ENCODE measurements at places on chromosomes 16 and 17.

DNA sequence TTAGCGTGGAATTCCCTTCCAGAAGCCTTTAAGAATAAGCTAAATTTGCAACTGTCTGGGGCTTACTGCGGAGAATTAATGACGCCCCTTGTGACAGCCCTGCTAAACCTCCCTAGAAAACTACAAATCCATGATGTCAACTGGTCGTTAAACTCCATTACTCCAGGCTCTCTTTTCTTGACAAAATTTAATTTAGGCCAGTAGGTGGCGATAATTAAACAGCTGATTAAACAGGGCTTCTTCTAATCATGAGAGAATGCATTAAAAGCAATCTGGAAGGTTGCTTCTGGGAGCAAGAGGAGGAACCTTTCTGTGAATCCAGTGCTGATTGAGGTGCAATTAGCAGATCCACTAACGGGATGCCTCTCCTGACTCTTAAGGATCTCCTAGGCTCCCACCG is 8.1 kb upstream of the NLRP1 start:
- no peak for DNase-seq

- peak; percentile 4 for DNase-seq
These were observed 4.9 kb downstream of the OR4D1 start for GRCh38 chr17:58153046-58153445.

- no peak for DNase-seq
These were observed 19.4 kb downstream of the RHOT1 start for GRCh38 chr17:32161506-32162365.

DNA sequence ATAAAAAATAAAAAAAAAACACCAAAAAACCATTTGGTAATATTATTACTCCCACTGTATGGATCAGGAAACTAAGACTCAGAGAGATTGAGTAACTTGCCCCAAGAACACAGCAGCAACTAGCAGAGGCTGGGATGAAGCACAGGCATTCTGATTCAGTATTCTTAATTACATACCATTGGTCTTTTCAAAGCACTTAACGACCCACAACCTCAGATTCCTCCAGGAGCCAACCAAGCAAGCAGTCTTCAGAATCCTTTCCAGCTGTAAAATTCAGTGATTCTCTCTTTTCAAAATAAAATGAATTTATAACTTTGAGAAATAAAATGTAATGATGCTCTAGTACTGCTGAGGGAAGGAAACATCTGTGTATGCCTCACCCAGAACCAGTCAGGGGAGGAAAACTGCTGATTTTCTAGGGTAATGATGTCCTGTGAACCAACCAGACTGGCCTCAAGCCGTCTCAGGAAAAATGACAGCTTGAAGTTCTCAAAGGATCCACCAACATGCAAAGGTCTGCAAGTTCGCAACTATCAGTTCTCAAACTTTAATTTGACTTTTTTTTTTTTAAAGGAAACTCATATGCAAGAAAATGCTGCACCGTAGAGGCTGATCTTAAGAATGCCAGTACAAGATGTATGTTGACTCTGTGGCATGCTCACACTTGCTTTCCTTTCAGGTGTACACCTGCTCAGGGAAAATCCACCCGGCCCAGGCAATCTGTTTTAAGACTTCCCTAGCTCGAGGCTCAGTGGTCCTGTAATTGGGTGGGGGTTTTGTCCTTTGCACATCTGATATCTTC is 9.0 kb downstream of the CUEDC1 start:
- no peak for DNase-seq

DNA sequence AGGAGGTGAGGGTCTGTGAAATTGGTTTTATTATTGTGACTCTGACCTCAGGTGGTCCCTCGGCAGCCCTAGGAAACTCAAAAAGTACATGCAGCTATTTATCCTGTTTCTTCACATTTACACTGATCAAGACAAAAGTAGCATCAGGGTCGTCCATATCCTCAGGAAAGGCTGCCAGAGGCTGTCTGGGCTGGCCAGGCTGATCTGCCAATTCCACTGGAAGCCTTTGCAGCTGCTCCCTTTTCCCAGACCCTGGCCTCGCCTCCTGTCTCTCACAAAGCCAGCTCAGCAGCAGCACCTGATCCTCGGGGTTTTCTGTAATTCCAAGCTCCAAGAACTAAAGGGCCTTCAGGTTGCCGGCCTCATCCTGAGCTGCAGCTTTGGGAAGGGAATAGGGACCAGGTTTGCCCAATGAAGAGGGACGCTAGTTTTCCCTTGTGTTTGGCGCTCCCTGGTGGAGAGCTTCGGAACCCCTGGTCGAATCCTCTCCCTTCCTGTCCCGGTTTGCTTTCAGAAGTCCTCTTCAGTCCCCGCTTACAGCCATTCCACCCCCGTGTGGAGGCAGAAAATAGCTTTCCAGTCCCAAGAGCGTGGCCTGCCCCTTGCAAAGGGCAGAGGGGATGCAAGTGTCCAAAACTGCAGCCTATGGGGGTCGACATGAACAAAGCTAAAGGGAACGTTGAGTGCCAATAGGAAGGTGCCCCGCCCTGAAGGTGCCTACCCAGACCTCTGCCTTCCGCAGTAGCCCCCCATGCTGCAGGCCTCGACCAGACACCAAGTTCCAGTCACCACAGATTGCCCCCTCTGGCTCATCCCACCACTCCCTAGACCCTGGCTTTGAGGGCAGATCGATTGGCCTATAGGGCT is 13.4 kb downstream of the MFSD6L start:
- peak; percentile 28 for DNase-seq

Data from stimulated activated CD8-positive, alpha-beta memory T cell treated with anti-CD3 and anti-CD28 coated beads, Interleukin-2, amount 100 ng/mL, for 1 hour (primary cell).